ENCODE measurements at places on chromosomes 5 and 9.

DNA sequence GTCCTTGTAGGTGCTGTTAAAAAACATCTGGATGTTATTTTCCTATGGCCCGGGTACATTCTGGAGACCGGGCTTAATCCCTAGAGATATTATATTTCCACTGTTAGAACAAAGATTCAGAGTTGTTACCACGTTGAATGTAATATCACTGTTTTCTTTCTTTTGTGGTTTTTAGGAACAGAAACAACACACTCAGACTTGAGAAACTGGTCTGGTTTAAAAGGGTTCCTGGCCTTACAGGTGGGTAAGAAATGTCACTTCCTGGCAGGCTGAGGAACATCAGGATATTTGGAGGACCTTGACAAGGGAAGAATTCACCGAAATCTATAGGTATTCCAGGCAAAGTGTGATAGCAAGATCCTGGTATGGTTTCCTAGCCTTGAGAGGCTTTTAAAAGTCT is 10.3 kb upstream of the ANXA2R start:
- no peak for DNase-seq

DNA sequence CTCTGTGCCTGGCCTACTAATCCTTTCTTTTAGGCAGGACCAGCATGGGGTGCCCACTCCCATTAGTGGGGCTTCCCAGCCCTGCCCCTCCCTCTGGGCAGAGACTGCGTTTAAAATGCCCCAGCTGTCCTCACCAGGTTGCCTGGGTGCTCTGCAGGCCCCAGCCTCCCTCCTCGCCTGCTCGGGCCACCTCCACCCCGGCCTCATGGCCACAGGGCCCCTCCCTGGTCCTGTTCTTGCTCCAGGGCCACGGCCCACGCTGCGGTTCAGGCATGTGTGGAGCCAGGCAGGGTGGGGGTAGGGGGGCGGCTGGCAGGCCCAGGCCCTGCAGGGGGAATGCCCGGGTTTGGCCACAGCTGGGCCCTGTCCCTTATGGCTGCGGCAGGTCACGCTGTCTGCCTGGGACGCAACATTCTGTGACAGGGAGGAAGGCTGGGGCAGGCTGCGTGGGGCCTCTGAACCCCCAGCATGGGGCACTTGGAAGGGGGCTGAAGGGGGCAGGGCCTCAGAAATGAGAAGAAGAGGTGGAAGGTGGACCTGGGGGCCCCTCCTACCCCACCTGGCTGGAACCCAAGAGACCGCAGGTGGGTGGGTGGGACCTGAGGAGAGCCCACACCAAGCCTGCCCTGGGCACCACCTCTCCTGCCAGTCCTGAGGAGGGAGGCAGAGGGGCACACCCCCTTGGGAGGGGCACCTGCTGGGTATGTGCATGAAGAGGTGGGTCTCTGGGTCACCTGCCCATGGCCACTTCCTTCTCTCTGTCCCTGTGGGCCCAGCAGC is at the start of gene LCN12:
TSS of gene LCN12 (plus strand) at position 733 of the 780 bp plus-strand sequence. CDS start 55 bp downstream, outside the sequence.
- no peak for DNase-seq

DNA sequence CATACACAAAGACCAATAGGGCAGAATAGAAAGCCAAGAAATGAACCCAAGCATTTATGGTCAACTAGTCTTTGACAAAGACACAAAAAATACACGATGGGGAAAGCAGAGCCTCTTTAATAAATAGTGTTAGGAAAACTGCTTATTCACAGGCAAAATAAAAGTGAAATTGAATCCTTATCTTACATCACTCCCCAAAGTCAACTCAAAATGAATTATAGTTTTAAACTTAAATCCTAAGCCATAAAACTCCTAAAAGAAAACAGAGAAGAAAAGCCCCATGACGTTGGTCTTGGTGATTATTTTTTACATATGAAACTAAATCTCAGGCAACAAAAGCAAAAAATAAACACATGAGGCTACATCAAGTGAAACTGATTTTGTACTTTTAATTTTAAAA is 46.8 kb downstream of the CHSY3 start:
- DNase-seq = no peak

DNA sequence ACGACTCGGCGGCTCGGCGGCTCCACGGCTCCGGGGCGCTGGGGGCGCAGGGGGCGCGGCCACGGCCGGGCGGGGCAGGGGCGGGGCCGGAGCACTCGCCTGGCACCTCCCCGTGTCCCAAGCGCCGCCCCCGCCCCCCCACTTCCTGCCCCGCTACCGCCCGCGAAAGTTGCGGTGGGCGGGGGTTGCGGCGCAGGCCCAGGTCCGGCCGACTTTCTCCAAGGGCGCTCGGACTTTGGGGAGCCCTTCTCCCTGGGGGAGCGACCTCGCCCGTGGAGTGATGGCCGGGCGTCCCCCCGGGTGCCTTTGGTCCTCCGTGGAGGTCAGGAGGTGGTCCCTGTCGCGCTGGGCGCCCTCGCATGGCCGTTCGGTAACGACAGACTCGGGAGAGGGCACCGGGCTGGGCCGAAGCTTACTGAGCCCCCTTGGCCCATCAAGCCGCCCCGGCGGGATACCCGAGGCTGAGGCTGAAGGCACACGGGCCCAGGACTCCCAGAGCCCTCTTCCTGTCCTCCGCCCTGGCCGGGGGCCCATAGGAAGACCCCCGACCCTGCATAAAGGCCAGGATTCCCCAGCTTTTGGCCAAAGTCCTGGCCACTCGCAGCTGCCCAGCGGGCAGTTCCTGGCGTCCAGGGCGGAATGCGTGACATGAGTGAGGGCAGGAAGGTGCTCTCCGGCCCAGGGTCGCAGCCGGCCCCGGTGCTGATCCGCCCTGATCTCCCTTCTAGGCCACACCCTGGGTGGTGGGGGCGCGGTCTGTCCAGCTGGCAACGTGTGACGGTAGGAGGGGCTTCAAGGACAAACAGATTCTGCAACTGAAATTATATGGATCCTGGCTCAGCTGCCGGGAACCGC is 883 bp upstream of the VAV2 start:
- DNase-seq = peak; percentile 54

DNA sequence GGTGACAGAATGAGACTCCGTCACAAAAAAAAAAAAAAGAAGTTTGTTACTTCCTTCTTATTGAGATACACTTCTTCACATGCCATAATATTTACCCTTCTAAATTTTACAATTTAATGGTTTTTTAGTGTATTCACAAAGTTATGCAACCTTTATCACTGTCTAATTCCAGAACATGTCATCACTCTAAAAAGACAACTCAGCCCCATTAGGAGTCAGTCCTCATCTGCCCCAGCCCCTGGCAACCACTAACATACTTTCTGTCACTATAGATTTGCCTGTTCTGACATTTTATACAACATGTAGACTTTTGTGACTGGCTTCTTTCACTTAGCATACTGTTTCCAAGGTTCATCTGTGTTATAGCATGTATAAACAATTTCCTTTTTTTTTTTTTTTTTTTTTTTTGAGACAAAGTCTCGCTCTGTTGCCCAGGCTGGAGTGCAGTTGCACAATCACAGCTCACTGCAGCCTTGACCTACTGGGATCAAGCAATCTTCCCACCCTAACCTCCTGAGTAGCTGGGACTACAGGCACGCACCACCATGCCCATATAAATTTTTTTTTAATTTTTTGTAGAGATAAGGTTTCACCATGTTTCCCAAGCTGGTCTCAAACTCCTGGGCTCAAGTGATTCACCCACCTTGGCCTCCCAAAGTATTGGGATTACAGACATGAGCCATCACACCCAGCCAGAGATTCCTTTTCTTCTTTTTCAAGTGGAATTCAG is 18.0 kb downstream of the AQP3 start:
- no peak for DNase-seq

GRCh38 chr5:100026606-100027005 is 508.6 kb upstream of the FAM174A start:
- peak; percentile 15 for DNase-seq

DNA sequence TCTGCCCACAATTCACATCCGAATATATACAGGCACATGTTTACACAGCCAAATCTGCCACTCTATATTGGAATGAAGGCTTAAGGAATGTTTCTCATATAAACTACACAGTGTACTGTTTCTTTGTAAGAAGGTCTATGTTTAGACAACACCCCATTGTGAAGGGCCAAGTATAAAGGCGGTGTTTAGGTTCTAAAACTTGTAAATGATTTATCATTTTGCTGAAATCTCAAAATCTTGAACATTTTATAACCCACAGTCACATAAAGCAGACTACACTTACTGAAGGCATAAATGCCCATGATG is 94.0 kb downstream of the ZNF608 start:
- no peak for DNase-seq

- DNase-seq = no peak
Observed at GRCh38 chr9:17955409-17955808, 376.5 kb downstream of the SH3GL2 start.

- DNase-seq = no peak
Observed at GRCh38 chr5:125778791-125779190, 644.4 kb upstream of the GRAMD2B start.

DNA sequence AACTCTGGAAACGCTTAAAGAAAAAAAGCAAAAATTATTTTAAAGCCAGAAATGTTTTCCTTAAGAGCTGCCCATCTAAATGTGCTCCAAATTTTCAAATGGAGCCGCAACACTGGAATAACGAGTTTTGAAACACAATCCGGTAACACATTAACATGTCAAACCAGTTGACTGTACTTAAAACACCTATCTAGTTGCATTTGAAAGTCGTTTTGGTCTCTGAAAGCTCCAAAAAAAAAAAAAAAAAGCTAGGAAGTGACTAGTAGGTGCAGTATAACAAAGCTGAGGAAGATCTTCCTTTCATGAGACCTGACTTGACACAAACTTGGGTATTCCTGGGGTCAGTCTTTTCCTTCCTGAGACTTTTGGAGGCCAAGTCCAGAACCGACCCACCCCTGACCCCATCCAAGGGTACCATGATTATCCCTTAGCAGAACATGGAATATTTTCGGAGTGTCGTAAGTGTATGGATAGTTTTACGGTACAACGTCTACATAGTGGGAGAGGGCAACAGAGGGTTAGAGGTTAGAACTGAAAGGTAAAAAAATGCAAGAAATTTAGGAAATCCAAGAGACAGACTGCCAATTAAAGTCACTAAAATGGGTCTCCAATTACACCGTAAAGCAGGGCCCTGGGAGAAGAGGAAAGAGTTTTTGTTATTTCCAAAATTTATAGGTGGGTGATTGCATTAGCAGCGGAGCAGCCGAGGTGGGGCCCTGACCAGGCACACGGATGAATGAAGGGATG is 812 bp downstream of the CETN3 start:
- DNase-seq = no peak

DNA sequence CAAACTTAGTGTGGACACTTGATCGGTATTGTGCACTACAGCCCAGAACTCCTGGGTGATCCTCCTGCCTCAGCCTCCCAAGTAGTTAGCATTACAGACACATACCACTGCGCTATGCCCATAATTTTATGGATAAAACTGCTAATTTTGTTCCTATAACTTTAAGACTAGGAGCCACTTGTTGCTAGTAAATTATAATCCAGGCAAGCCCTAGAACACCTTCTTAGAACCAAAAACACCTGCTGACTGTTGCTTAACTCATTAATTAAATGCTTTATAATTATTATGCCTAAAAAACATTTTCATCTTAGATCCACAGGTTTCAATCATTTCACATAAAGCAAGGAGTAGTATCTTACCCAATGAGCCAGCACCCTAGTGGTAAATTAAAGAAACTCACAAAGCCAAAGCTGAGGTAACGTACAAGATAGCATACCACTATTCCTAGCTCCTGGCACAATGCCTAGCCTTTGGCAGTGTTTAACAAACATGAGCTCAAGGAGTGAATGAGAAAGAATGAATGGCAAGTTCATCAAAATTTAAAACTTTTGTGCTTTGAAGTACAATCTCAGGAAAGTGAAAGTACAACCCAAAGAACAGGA is 5.4 kb downstream of the MRPS27 start:
- no peak for DNase-seq

DNA sequence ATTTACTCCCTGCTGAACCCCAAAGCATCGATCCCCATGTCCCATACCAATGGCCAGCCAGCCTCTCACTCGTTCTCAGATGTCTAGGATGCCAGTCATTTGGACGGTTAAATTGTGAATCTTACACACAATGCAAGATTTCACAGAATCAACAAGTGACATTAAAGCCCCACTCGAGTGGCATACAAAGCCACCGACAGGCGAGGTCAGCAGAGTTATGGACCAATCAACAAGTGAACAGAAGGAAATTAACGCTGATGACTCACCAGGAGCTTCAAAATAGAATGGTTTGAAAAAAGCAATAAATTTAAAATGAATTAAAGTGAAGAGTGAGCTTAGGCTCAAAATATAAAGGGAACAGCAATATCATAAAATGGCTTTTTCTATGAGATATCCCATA is 8.2 kb upstream of the RUFY1 start:
- no peak for DNase-seq

DNA sequence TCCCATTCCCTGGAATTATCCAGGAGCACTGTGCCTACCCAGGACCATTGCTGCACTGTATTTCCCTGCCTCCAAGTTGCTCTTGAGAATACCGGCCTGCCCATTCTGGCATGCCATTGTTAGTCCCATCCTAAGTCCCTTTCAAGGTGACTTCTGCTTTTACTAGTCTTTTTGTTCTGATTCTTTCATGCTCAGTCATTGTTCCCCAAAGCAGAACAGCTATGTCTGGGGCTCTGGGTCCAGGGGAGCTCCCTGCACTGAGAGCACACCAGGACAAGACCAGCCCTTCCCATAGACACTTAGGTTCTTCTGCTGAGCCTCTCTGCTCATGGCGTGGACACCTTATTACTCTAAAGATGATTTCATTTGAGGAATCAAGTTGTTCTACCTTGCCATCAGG is 388.9 kb upstream of the KLF4 start:
- DNase-seq = no peak

DNA sequence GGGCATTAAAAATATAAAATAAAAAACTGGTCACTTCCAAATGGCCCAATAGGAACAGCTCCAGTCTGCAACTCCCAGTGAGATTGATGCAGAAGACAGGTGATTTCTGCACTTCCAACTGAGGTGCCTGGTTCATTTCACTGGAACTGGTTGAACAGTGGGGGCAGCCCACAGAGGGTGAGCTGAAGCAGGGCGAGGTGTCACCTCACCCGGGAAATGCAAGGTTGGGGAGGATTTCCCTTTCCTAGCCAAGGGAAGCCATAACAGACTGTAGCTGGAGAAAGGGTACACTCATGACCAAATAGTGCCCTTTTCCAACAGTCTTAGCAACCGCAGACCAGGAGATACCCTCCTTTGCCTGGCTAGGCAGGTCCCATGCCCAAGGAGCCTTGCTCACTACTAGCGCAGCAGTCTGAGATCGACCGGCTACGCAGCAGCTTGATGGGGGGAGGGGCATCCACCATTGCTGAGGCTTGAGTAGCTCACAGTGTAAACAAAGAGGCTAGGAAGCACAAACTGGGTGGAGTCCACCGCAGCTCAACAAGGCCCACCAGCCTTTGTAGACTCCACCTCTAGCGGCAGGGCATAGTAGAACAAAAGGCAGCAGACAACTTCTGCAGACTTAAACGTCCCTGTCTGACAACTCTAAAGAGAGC is 12.7 kb downstream of the RLN1 start:
- no peak for DNase-seq

GRCh38 chr9:37617161-37617560 is 24.8 kb upstream of the TOMM5 start:
- no peak for DNase-seq

- DNase-seq = no peak
Observed at GRCh38 chr5:31770132-31770720, 131.3 kb downstream of the PDZD2 start.
